ENCODE measurements at places on chromosomes 7 and 10.

DNA sequence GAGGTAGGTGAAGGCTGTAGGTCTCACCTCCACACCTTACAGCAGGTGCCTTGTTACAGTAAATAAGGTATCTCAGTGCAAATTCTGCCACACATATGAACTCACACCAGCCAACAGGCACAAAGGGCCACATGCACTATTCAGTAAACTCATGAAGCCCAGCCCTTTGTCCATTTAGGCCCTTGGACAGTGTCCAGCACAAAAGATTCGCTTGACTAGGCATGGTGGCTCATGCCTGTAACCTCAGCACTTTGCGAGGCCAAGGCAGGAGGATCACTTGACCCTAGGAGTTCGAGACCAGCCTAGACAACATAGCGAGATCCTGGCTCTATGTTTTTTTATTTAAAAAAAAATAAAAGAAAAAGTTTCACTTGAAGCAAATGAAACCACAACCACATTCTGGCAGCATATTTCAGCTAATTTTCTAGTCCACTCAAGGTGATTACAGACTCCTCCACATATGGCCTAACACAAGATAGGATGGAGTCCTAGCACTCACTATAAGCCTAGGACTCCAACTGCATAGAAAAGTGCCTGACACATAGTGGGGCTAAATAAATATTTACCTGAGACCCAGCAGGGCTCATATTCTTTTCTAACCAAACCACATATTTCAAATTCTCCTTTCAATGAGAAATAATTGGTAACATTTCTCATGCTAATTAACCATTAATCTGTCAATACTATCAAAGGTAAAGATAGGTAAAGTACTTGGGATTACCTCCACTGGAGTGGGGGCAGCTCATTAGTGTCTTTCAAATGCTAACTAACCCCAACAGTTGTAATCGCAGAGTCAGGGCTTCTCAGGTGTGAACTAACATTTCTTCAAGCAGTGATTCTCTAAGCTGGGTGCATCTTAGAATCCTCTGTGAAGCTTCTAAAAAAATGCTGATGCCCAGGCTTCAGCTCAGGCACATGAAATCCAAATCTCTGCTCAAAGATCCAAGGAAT, 4.5 kb upstream of the ANKRD1 start:
- H3K27me3 ChIP-seq = peaks cover 31% of the 10 kb centered on the region
- no peak overlapping the region for H3K27ac ChIP-seq
- H3K36me3 ChIP-seq = no peaks in the 10 kb centered on the region

DNA sequence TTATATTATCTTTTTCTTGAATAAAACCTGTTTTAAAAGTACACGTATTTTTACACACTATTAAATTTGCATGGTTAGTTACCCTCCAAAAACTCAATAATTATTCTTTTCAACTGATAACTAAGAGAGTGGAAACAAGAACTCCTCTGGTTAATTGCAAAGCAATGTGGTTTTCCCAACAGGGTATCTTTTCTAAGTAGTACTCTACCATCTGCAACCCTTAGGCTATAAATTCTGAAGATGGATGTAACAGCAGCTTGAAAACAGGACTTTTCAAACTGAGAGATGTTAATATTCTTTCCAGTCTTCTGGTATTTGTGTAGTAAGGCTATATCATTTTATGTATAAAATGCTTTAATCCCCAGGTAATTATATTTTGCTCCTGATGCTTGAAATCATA, 916.1 kb upstream of the POT1 start:
- H3K27me3 ChIP-seq = no peaks in the 10 kb centered on the region
- no peaks in the 10 kb centered on the region for H3K4me1 ChIP-seq
- ATAC-seq = no peak
- no peak overlapping the region for H3K4me3 ChIP-seq
- no peak overlapping the region for H3K27ac ChIP-seq
- H3K36me3 ChIP-seq = no peaks in the 10 kb centered on the region

DNA sequence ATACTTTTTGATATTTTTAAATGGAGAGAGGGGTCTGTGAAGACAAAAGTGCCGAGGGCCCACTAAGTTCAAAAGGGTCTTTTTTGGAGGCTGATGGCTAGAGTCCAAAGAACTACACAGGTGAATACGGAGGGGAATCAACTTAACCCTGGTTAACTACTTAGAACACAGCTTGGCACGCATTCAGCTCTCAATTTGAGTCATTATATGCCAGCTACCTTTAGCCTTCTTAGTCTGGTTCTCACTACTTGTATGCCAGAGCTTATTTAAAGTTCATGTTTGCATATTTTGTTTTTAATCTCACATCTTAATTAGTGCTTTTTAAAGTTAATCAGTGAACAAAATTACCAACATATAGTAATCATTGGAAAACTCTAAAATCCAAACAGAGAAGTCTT, 80.8 kb downstream of the VWDE start:
- H3K4me1 ChIP-seq = no peaks in the 10 kb centered on the region
- H3K27ac ChIP-seq = no peak overlapping the region
- no peak overlapping the region for H3K4me3 ChIP-seq
- H3K27me3 ChIP-seq = no peaks in the 10 kb centered on the region

DNA sequence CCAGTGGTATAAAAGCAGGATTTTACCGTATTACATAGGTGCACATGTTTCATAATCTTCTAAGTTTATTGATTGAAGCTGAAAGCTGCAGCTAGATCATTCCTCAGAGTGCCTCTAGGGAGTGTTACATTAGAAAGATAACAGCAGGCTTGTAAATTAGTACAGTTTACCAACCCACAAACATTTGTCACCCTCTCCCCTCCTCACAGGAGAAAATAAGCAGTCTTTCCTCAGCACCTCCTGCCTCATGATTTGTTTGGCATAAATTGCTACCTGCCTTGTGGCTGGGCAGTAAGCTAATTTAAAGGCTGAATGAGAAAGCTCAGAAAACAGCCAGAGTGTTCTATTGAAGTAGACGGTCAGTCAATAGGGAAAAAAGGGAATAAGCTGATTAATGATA, 74.2 kb downstream of the NXPH1 start:
- H3K36me3 ChIP-seq = no peaks in the 10 kb centered on the region
- no peaks in the 10 kb centered on the region for H3K4me1 ChIP-seq

GRCh38 chr10:107728807-107729206, 564.3 kb upstream of the SORCS1 start:
- no peak overlapping the region for H3K27ac ChIP-seq
- H3K4me1 ChIP-seq = no peaks in the 10 kb centered on the region
- ATAC-seq = no peak
- H3K36me3 ChIP-seq = no peaks in the 10 kb centered on the region
- H3K4me3 ChIP-seq = no peak overlapping the region
- no peaks in the 10 kb centered on the region for H3K27me3 ChIP-seq

- H3K27me3 ChIP-seq = no peaks in the 10 kb centered on the region
- no peaks in the 10 kb centered on the region for H3K4me1 ChIP-seq
- ATAC-seq = no peak
Measured at GRCh38 chr7:122136078-122136477, 8.0 kb downstream of the AASS start.

GRCh38 chr7:83655951-83656556, 7.1 kb upstream of the SEMA3E start:
- no peak overlapping the region for H3K4me3 ChIP-seq
- H3K4me1 ChIP-seq = no peaks in the 10 kb centered on the region
- ATAC-seq = peak; percentile 62
- H3K27me3 ChIP-seq = no peaks in the 10 kb centered on the region
- no peaks in the 10 kb centered on the region for H3K36me3 ChIP-seq

GRCh38 chr7:90844421-90844820, 248.3 kb downstream of the CDK14 start:
- no peak overlapping the region for H3K4me3 ChIP-seq
- H3K27me3 ChIP-seq = no peaks in the 10 kb centered on the region
- no peak for ATAC-seq
- H3K27ac ChIP-seq = no peak overlapping the region
- H3K4me1 ChIP-seq = peaks cover 9% of the 10 kb centered on the region

DNA sequence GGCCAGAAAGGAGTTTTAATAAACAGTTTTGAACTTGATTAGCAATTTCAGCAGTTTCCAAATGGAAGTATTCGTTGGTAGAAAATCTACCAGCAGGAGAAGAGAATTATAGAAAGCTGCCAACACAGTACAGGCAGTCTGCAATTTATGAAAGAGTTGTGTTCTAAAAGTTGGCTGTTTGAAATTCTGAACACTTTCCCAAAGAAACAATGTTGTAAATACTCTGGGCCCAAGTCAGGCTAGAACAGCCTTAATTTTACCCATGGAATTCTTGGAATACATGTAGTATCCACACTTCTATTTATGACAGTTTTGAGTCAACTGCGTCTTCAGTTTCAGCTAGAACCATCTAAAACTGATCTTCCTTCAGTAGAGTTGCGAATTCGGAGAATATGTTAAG, 42.5 kb downstream of the AVL9 start:
- no peak overlapping the region for H3K4me3 ChIP-seq
- H3K4me1 ChIP-seq = peaks cover 10% of the 10 kb centered on the region
- no peak for ATAC-seq

- no peaks in the 10 kb centered on the region for H3K27me3 ChIP-seq
- no peaks in the 10 kb centered on the region for H3K4me1 ChIP-seq
- H3K36me3 ChIP-seq = no peaks in the 10 kb centered on the region
- H3K4me3 ChIP-seq = no peak overlapping the region
Measured at GRCh38 chr10:84706875-84707274, 378.5 kb downstream of the CCSER2 start.

GRCh38 chr7:35677582-35678356, 17.2 kb downstream of the HERPUD2 start:
- ATAC-seq = no peak
- no peaks in the 10 kb centered on the region for H3K36me3 ChIP-seq
- H3K4me1 ChIP-seq = peaks cover 53% of the 10 kb centered on the region

- no peak for ATAC-seq
- peaks cover 3% of the 10 kb centered on the region for H3K36me3 ChIP-seq
- H3K4me3 ChIP-seq = no peak overlapping the region
- H3K4me1 ChIP-seq = no peaks in the 10 kb centered on the region
Measured at GRCh38 chr7:149302222-149302621, 40.2 kb downstream of the ZNF783 start.

- peaks cover 16% of the 10 kb centered on the region for H3K4me1 ChIP-seq
- no peak for ATAC-seq
- H3K36me3 ChIP-seq = no peaks in the 10 kb centered on the region
- H3K27ac ChIP-seq = no peak overlapping the region
Measured at GRCh38 chr10:103709341-103709920, 145.9 kb downstream of the SH3PXD2A start.

DNA sequence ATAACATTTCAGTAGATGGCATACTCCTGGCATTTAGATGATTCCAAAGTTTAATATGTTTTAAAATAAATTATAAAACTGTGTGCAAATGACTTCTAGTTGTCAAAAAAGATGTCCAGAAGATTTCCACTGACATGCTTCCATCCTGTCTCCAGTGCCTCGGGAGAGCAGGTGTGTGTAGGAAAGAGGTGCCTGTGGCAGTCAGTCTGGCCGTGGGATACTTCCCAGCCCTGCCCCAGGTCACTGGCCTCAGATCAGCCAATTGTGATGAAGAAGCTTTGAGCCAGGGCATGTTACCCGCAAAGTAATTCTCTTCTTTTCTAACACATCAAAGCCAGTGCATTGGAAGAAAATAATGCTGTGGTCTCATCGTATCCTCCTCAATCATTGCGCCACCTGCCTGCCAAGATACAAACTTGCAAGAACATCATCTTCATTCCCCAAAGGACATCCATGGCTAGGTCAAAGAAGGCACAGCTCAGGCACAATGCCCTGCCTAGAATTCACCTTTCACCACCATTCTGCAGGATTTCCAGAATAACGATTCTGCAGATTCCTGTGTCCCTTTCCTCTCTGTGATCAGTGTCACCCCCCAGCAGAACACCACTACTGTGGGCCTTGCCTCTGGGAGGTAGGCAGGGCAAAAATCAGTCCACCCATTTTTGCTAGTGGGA, 6.3 kb upstream of the KCNMA1 start:
- ATAC-seq = no peak
- H3K4me1 ChIP-seq = peaks cover 2% of the 10 kb centered on the region
- no peak overlapping the region for H3K27ac ChIP-seq
- H3K4me3 ChIP-seq = no peak overlapping the region
- H3K27me3 ChIP-seq = peaks cover 5% of the 10 kb centered on the region

- H3K4me3 ChIP-seq = no peak overlapping the region
- no peak overlapping the region for H3K27ac ChIP-seq
- H3K4me1 ChIP-seq = no peaks in the 10 kb centered on the region
Measured at GRCh38 chr10:71259282-71259681, 46.9 kb downstream of the UNC5B start.

DNA sequence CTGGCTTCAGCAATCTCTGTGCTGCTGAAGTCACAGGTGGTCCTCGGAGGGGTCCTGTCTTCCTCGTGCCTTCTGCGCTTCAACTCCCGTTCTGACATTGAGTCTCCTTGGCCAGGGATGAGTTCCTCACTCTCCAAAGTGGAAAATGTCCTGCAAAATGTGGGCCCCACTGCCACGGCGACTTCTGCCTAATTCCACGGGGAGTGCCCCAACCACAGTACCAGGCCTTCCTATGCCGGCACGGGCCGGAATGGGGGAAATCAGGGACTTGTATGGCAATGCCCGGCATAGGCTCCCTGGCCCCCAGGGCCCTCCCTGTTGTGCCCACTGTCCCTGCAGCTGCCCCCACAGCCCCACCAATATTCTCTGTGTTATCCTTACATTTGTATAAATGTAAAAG, 420.5 kb downstream of the TCERG1L start:
- no peak overlapping the region for H3K4me3 ChIP-seq
- H3K27me3 ChIP-seq = peaks cover 33% of the 10 kb centered on the region
- no peaks in the 10 kb centered on the region for H3K4me1 ChIP-seq
- no peaks in the 10 kb centered on the region for H3K36me3 ChIP-seq

- no peaks in the 10 kb centered on the region for H3K36me3 ChIP-seq
- no peak overlapping the region for H3K27ac ChIP-seq
- no peak for ATAC-seq
- no peak overlapping the region for H3K4me3 ChIP-seq
Measured at GRCh38 chr7:127900141-127900540, 131.1 kb downstream of the LRRC4 start.

- H3K4me3 ChIP-seq = no peak overlapping the region
- H3K27ac ChIP-seq = no peak overlapping the region
- no peak for ATAC-seq
Measured at GRCh38 chr10:12876266-12876665, 125.2 kb downstream of the CCDC3 start.

GRCh38 chr7:133827707-133828623, 299.2 kb upstream of the LRGUK start:
- H3K36me3 ChIP-seq = peaks cover 12% of the 10 kb centered on the region
- no peaks in the 10 kb centered on the region for H3K4me1 ChIP-seq
- no peak overlapping the region for H3K4me3 ChIP-seq
- H3K27me3 ChIP-seq = no peaks in the 10 kb centered on the region

GRCh38 chr7:154953006-154953684, 49.8 kb downstream of the PAXIP1 start:
- H3K4me1 ChIP-seq = no peaks in the 10 kb centered on the region
- H3K4me3 ChIP-seq = no peak overlapping the region
- no peak for ATAC-seq
- H3K36me3 ChIP-seq = peaks cover 91% of the 10 kb centered on the region
- no peaks in the 10 kb centered on the region for H3K27me3 ChIP-seq
- H3K27ac ChIP-seq = no peak overlapping the region

GRCh38 chr7:72161534-72161933, 250.6 kb downstream of the CALN1 start:
- H3K36me3 ChIP-seq = no peaks in the 10 kb centered on the region
- no peaks in the 10 kb centered on the region for H3K4me1 ChIP-seq
- H3K27ac ChIP-seq = no peak overlapping the region
- no peak for ATAC-seq

GRCh38 chr10:13525663-13526062, 3.2 kb downstream of the BEND7 start:
- H3K27ac ChIP-seq = no peak overlapping the region
- H3K4me1 ChIP-seq = no peaks in the 10 kb centered on the region
- no peak overlapping the region for H3K4me3 ChIP-seq
- no peaks in the 10 kb centered on the region for H3K27me3 ChIP-seq
- ATAC-seq = no peak
